Frontal cortex (tissue), 4 donors: ENCODE measurements at places on chromosomes 4 and X.

- no peak for DNase-seq
Measured at GRCh38 chr4:178812866-178813265, 1370.6 kb upstream of the AGA start.

- no peak for DNase-seq
Measured at GRCh38 chrX:40152173-40152711, 54.5 kb upstream of the BCOR start.

- DNase-seq = no peak
Measured at GRCh38 chr4:8110071-8110986, 48.3 kb downstream of the ABLIM2 start.

DNA sequence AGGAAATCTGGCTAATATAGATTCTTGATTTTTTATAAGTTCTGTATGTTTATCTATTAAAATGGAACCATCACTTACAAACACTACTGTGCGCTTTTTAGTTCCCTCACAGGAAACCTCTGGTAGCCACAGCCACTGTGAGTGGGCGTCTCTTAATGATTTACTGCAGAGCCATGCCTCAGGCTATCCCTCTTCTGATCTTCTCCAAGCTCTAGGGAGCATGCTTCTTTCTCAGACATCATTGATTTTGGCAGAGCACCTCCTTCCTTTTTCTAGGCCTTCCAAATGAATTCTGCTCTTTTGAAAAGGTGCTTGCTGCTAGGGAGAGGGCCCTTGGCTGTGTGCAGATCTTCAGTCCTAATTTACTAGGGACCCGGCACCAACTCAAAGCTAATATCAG is 61.1 kb upstream of the STS start:
- DNase-seq = no peak

DNA sequence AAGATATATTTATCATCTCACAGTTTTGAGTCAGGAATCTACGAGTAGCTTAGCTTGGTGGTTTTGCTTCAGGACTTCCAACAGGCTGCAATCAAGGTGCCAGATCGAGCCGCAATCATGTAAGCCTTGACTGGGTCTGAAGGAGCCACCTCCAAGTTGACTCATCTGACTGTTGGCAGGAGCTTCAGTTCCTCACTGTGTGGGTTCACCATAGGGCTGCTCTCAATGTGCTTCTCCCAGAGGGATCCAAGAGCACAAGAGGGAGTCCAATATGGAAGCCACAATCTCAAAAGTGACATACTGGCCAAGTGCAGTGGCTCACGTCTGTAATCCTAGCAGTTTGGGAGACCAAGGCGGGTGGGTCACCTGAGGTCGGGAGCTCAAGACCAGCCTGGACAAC is 26.5 kb downstream of the DCHS2 start:
- no peak for DNase-seq

- DNase-seq = no peak
Measured at GRCh38 chr4:111957116-111957515, 188.1 kb upstream of the FAM241A start.
